Placental epithelial cell (primary cell): ENCODE measurements at places on chromosomes 12 and 14. TPM values are rescaled to one million over a fixed set of nuclear protein-coding genes. Genes with fewer than 3 reads are reported as not detected.

The DERA gene
- total RNA-seq = 43.2 and 78.3 TPM in 2 replicates

The RPL10L gene
- not detected in 2 replicates for total RNA-seq

The SLC2A13 gene
- 15.6 and 26.3 TPM in 2 replicates for total RNA-seq

The OR10P1 gene
- not detected in 2 replicates for total RNA-seq

The GPRC5A gene
- 34.2 and 41.6 TPM in 2 replicates for total RNA-seq
